ENCODE measurements at places on chromosomes 4 and X.

DNA sequence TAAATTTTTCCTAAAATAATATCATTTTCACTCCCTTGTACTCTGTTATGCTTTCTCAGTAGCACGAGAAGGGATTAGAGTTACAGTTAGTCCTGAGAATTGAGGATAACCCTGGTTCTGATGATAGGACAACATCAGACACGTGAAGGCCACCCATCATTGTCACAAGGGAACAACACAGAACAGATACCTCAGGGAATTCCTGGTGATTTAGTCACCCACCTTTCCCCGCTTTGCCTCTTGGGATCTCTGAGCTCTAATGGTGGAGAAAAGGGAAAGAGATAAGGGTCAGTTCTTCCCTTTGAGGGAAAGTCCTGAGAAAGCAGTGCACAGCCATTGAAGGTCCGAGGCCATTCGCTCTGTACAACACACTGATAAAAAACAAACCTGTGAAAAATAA lies 112.3 kb upstream of the GALNT7 start:
- DNase-seq, result no peak

GRCh38 chr4:23390246-23390645 lies 499.6 kb downstream of the PPARGC1A start:
- DNase-seq, result no peak

DNA sequence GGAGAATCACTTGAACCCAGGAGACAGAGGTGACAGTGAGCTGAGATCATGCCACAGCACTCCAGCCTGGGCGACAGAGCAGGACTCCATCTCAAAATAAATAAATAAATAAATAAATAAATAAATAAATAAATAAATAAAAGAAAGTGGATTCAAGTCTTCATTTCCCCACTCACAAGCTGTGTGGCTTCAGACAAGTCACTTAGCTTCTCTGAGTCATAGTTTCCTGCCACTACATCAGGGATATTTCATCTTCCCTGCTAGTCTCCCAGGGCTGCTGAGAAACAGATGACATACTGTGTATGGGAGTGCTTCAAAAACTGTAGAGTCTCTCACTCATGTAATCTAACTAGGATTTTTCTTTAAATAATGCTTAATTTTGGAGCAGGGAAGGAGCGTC lies 37.2 kb downstream of the TBC1D9 start:
- DNase-seq, result no peak

DNA sequence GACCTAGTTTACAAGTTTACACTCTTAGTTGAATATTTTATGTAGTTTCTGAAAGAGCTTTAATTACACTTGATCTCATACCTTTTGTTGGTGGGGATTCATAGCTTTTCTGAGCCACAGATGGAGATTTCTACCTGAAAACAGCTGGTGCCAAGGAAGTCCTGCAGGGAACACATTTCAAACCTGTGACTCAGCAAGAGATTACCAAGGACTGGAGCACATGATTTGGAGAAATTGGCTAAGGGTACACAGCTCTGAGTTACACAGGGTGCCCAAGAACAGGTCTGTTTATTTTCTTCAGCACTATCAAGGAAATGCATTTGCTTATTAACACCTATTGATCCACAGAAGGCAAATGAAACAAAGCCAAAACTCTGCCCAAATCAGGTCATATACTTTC lies 691.5 kb downstream of the KCTD8 start:
- no peak for DNase-seq

GRCh38 chr4:79232540-79232939 lies 93.3 kb downstream of the NAA11 start:
- no peak for DNase-seq

GRCh38 chr4:38268837-38269236 lies 308.6 kb downstream of the PTTG2 start:
- DNase-seq, result no peak

DNA sequence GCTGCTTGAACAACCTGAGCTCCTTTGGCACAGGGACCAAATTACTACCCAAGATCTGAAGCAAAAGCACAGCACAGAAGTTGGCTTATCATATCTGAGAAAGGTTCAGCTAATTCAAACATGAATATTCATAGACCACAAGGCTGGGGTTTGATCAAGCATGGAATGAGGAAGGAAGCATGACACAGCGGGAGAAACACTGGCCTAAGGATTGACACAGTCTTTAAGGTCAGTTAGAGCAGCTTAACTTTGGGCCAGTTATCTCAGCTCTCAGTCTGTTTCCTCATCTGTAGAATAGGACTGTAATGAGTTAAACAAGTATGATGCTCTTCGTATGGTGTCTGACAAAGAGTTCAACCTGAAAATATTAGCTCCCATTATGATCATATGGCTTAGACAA lies 88.5 kb upstream of the CBR4 start:
- DNase-seq, result no peak

DNA sequence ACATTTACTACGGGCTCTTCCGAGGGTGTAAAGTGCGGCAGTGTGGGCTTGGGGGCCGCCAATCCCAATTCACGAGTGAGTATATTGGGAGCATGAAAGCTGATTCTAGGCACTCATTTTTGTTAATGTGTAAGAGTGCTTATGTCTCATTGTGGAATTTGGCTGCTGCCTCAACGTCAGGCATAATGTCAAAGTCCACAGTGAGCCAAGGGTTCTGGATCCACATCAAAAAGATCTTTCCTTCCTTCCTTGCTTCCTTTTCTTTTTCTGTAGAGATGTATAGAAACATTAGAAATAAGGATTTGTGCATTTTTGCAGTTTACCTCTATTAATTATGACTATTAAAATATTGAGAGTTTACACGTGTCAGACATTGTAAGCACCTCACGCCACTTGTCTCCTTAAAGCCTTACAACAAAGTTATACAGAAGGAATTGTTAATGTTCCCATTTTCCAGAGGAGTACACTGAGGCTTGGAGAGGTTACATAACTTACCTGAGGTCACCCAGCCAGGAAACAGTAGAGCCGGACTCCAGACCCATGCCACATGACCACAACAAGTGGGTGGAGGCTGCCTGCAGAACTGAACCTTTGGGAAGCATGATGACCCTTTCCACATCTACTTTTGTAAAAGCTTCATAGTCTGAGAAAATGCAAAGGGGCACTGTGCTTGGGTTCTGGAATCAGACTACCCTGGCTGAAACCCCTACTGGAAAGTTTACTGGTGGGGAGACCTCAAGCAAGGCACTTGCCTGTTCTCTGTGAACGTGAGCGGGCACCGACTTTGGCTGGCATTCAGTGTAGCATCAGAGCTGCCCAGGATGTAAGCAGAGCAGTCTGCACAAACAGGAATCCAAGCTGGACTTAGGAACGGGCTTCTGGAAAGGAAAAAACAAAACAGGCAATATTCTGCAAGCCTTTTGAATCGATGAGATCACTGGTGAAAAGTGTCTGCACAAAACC lies 761 bp downstream of the CLRN2 start:
- DNase-seq, result no peak

DNA sequence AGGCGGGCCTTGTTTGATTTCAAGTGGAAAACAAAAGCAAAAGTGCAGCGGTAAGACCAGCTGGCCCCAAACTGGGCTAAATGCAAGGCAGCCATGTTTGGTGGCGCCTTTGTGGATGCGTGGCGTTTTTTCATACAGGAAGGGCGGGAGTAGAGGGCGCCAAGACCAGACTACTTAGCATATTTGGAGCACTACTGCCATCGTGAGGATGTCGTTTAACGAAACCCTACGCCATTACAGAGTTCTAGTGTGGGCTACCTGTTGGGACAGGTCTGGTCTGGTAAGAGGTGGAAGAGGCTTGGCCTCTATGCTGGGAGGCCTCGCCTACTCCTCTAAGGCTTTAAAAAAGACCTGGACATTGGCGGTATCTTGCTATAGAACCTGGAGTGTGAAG lies 230.7 kb upstream of the STK26 start:
- DNase-seq, result no peak

GRCh38 chr4:150018257-150018656 lies 60.0 kb upstream of the DCLK2 start:
- DNase-seq, result no peak

DNA sequence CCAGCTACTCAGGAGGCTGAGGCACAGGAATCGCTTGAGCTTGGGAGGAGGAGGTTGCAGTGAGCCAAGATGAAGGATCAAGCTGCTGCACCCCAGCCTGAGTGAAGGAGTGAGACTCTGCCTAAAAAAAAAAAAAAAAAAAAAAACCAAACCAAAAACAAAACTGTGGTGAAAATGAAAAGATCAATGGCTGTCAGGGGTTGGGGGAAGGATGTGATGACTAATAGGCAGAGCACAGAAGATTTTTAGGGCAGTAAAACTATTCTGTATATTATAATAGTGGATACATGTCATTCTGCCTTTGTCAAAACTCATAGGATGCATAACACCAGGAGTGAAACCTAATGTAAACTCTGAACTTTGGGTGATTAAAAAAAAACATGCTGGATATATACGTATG lies 69.9 kb upstream of the ELOVL6 start:
- DNase-seq, result no peak

DNA sequence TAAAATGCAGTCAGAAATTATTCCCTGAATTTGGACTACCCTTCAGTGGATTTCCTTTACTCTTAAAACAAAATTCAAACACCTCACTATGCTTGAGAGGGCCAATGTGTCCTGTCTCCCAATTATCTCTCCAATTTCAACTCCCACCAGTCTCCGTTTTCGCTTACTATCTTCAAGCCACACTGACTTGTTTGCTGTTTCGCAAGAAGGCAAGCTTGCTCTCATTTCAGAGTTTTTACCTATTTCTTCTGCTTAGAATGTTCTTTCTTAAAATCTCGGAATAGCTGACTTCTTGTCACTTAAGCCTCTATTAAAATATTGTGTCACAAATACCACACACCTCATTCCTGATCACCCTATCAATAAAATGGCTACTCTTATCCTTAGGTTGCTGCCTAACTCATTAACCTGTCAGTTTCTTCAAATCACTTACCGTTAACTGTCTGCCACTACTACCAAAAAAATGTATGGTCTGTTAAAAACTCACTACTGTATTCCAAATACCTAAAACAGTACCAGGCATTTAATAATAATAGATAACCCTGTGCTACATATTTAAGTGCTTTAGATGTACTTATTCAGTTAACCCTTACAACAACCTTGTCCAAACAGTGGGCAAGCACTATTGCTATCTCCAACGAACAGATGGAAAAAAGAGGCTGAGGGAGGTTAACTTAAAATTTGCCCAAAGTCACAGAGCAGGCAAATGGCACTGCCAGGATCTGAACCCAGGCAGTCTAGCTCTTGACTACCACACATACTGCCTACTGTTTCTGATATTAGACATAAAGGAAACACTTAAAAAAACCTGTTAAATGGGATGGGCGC lies 2.9 kb downstream of the UBA6 start:
- no peak for DNase-seq

GRCh38 chr4:48830706-48831531 lies at the start of gene OCIAD1:
TSS of gene OCIAD1 (plus strand) at chr4:48831088. CDS start at chr4:48832625, 1,537 bp downstream.
- DNase-seq, result peak; percentile 93

DNA sequence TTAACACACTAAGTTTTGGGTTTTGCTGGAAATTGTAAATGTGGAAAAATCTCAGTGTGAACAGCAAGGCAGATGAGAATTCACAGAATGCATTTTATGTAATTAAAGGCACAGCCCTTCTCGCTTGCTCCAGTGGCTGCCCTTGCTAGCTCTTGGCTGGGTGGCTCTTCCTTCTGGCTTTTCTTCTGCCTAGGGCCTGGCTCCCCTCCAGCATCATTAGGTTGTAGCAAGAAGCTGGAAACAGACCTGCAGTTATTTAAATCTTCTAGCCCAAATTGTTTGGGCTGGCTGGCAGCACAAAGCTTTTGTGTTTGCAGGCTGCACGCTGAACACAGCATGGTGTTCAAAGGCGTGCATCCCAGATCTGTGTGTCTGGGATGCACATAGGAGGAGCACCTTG lies 56.5 kb downstream of the LIMCH1 start:
- no peak for DNase-seq

DNA sequence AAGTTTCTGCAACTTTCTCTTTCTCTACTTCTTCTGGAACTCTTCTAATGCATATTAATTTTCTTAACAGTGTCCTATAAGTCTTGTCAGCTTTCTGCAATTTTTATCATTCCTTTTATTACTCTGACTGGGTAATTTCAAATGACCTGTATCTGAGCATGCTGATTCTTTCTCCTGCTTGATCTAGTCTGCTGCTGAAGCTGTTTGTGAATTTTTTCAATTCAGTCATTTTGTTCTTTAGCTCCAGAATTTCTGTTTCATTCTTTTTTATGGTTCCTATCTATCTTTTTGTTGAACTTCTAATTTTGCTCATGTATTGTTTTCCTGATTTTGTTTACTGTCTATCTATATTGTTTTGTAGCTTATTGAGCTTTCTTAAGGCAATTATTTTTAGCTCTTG lies 1.5 kb upstream of the KLKB1 start:
- no peak for DNase-seq

GRCh38 chr4:101367201-101367600 lies 19.9 kb upstream of the PPP3CA start:
- DNase-seq, result no peak

- no peak for DNase-seq
Measured at GRCh38 chr4:108620933-108621905, 843 bp downstream of the RPL34 start.

GRCh38 chrX:85993539-85994197 lies 53.7 kb downstream of the CHM start:
- DNase-seq, result no peak

DNA sequence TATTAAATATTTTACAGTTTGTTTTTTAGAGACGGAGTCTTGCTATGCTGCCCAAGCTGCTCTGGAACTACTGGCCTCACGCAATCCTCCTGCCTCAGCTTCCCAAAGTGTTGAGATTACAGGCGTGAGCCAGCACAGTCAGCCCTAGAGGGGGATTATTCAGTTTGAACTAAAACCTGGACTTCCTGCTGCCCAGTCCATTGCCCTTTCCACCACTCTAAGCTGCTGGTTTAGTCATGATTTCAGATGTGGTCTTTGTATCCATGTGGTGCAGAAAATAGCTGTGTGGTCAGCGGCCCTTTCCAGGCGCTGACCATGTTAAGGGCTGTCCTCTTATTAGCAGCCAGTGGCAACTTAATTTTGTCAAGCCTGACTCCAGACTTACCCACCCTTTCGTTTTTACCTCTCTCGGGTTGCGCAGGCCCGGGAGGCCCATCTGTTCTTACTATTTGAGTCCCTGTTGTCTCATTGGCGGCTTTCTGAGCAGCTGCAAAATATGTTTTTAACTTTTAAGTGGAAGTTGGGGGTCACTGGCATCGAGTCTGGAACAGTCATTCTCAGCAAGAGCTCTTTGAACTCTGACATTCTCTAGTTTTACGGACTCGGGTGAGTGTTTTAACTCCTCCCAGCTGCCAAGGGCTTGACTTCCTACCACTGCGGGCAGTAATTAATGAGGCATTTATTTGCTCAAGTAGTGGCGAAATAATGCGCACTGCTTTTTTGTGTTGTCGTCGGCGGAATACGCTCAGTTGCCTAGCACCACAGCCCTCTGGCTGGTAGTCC lies 773 bp upstream of the VMA21 start:
- peak; percentile 61 for DNase-seq

Measured in activated CD8-positive, alpha-beta memory T cell treated with anti-CD3 and anti-CD28 coated beads, Interleukin-2, amount 50 U/mL, for 48 hours (primary cell).